Fibroblast of skin of scalp (primary cell): ENCODE measurements at places on chromosomes 3 and 15.

DNA sequence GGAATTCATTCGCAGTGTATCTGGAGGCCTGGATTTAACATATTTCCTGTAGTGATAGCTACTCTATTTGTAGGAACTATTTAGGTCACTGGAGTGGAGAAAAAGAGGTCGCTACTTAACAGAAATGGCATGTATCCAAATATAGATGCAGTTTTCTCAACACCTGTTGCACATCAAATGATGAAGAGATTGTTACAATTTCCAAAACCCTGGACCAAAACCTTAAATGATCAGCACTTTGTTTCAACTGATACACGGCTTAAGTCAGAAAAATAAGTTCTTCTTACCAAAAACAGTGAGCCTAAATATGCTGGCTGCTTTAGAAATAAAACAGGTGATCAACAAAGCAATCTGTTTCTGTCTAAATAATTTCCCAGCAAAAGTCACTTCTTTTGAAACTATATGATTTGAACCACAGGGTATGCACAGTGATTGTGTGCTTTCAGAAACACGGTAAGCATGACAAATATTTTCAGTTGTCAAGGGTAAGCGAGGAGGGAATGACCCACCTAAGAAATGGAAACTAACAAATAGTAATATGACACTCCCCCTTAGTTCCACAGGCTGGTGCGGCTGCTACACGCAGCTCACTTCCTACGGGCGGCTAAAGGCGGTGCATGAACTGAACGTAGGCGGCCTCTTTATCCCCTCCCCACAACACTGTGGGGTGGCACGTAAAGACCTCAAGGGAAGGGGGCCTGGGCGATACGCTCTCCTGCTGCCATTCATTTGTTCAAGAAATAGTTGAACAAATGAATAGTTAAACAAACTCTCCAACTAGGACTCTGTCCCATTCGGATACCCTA is 1.1 kb downstream of the EHD4 start:
- peak; percentile 52 for DNase-seq

- no peak for DNase-seq
These were observed 9.6 kb downstream of the UBL7 start for GRCh38 chr15:74451322-74451721.

DNA sequence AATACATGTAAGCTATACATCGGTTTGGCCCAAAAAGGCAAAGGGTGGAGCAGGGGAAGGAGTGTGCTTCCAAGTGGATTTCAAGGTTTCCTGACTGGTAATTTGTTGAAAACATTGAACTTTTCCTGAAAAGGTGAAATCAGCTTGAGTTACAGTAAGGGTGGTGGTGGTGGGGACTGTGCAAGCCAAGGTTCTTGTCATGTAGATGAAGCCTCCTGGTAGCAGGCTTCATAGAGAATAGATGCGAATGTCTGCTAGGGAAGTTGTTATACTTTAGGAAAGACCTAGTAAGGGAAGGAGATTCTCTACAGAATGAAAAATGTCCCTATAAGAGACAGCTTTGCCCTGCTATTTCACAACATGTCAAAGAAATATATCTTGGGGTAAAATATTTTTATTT is 528.2 kb upstream of the CBLB start:
- DNase-seq, result no peak

DNA sequence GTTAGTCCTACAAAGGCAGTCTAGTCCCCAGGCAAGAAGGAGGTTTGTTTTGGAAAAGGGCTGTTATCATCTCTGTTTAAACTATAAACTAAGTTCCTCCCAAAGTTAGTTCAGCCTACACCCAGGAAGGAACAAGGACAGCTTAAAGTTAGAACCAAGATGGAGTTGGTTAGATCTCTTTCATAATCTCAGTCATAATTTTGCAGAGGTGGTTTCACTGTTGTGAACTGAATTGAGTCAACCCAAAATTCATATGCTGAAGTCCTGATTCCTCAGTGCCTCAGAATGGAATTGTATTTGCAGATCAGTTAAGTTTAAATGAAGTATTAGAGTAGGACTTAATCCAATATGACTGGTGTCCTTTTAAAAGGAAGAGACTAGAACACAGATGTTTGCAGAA is 101.0 kb upstream of the C3orf80 start:
- DNase-seq, result no peak

GRCh38 chr3:184409946-184410500 is 30.2 kb downstream of the CHRD start:
- no peak for DNase-seq

GRCh38 chr15:82298520-82298919 is 35.9 kb downstream of the SAXO2 start:
- no peak for DNase-seq

DNA sequence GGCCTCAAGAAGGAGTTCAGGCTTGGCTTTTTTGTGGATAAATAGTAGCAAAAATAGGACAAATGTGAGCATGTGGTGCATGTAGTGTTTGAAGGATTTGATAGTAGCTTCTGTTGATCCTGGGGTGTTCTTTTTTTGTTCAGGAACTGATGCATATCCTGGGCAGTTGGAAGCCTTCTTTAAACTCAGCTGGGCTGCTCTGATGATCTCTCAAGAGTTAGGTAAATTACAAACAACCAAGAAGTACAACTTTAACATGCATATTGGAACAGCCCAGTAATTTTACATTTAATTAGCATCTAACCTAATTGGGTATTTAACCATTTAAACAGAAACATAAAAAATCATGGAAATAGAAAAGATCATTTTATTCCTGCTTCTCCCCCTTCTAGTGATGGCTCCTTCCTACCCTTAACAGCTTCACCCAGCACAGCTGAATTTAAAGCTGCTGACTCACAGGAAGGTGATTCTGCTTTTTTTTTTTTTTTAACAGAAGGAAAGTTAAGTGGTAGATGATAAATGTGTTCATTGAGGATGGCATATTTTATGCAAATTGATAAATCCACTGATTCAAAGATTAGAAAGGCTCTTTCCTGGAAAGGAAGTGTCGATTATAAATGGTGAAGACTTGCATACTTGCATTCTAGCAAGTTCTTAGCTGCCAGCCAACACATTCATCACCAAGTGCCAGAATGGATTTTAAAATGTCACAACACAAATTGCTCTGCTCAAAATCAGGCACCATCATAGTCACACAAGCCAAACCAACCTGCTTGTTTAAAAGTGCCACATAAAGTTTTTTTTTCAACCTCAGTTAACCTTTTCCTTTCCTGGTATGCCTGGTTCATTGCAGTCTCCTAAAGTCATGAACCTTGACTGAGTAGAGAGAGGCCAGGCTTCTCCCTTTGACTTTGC is 20.0 kb downstream of the SLC35G2 start:
- peak; percentile 26 for DNase-seq

DNA sequence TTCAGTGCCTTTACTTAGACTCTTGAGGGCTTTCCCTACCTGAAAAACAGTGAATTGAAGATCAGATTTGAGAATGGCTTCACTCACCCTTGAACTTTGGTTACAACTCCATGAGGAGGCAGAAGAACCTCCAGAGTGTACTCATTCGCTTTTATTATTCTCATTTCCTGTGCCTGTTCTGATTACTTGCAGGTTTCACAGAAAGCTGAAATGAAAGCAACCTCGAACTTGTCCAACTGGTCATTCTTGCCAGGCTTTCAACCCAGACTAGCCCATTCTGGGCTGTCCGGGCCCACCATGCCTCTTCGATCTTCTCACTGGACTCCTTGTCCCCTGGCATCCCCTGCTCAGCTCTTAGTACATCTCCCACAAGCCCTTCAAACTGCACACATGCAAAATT is 20.2 kb upstream of the THUMPD3 start:
- no peak for DNase-seq

- DNase-seq, result no peak
These were observed 39.5 kb downstream of the ITPR1 start for GRCh38 chr3:4532535-4533112.

GRCh38 chr3:29416514-29416913 is 135.6 kb downstream of the RBMS3 start:
- DNase-seq, result peak; percentile 58
